ENCODE measurements at places on chromosomes 5 and 9.

DNA sequence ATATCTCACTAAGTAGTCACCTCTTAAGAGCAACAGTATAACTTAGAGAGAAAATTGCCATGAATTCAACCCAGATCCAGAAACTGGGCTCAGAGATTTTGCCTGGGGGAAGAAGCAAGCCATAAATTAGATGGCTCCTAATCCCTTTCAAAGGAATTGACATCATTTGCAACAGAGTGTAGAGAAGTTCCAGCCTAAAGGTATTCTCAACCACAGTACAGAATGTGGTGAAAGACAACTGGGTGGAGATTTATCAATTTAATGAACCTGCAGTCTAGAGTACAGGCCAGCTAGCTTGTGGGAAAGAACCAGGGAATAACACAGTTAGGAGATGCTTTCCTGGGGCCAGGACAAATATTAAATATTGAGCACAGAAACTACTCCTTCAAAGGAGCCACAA is 39.6 kb downstream of the CDKL3 start:
- no peak for DNase-seq

- no peak for DNase-seq
Observed at GRCh38 chr5:34841816-34842215, 2.9 kb downstream of the TTC23L start.

GRCh38 chr5:39309534-39309933 is 54.8 kb downstream of the C9 start:
- no peak for DNase-seq

- DNase-seq, result no peak
Observed at GRCh38 chr9:131060900-131061630, 35.3 kb upstream of the AIF1L start.

GRCh38 chr5:69010476-69010875 is 83.3 kb upstream of the SLC30A5 start:
- no peak for DNase-seq

GRCh38 chr9:95989297-95989696 is 113.8 kb downstream of the ERCC6L2 start:
- DNase-seq, result no peak

DNA sequence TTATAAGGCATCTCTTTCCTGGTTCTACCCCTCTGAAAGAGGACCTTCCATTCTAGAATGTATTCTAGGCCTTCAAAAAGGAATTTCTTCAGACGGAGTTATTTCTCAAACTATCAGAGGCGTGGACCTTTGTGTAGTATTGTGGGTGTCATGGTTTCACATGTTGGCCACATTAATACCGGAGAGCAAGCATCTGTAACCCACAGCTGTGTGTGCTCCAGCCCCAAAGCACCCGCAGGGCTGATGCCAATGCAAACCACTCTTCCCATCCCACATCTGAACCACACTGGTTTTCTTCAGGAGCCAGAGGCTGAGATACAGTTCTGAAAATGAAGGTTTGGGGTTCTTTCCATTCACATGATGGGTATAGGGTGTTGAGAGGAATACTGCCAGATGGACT is 127.1 kb downstream of the BNC2 start:
- no peak for DNase-seq

DNA sequence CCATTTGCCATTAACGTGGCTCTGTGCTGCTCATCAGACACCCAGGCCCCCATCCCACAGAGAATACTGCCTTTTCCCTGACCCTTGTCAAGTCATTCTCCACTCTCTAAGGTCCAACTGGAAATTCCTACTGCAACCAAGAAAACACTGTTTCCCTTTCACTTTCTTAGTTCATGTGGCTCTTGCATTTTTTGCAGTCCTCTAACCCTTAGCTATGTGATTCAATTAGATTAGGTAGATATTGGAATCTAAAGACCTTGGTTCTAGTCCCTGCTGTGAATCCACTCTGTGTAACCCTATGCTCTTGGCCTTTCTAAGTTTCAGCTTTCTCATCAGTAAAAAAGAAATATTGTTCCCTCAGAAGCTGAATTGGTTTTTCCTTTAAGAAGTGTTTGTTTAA is 649.4 kb downstream of the CCDC171 start:
- DNase-seq, result no peak

GRCh38 chr9:30932226-30932625 is 1452.2 kb upstream of the ACO1 start:
- no peak for DNase-seq

DNA sequence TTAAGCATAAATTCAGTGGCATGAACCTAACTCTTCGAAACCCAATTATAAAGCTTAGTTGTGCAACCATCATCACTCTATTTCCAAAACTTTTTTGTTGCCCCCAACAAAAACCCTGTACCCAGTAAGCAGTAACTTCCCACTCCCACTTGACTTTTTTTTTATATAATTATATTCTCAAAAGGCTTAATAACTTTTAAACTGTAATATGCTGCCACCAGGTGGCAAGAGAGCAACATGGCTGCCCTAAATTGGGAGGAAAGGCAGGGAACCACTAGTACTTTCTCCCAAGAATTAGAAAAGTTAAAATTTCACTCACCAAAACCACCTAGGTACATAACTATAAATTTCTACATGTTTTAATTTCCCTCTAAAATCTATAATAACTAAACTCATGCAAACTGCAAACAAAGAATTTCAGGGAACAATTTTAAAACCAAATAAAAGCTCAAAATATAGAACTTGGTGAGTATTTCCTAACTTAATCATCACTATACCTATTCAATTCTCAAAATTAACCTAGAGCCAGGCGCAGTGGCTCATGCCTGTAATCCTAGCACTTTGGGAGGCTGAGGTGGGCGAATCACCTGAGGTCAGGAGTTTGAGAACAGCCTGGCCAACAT is 50.2 kb upstream of the RNF38 start:
- no peak for DNase-seq

- no peak for DNase-seq
Observed at GRCh38 chr9:102779356-102779755, 215.8 kb upstream of the CYLC2 start.

DNA sequence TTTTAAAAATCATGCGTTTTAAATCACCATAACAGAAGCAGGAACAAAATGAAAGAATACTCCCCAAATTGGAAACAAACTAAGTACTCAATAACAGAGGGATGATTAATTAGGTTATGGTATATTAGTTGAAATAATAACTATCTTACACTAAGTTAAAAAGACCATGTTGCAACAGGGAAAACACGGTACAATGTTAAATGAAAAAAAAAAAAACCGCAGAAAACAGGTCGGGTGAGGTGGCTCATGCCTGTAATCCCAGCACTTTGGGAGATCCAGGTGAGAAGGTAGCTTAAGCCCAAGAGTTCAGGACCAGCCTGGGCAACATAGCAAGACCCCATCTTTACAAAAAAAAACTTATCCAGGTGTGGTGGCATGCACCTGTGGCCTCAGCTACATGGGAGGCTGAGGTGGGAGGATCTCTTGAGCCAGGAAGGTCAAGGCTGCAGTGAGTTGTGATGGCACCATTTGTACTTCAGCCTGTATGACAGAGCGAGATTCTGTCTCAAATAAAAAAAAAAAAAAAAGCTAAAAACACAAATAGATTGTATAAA is 2.4 kb upstream of the PTPN3 start:
- DNase-seq, result no peak

GRCh38 chr5:170597109-170597751 is 93.4 kb downstream of the KCNIP1 start:
- no peak for DNase-seq

DNA sequence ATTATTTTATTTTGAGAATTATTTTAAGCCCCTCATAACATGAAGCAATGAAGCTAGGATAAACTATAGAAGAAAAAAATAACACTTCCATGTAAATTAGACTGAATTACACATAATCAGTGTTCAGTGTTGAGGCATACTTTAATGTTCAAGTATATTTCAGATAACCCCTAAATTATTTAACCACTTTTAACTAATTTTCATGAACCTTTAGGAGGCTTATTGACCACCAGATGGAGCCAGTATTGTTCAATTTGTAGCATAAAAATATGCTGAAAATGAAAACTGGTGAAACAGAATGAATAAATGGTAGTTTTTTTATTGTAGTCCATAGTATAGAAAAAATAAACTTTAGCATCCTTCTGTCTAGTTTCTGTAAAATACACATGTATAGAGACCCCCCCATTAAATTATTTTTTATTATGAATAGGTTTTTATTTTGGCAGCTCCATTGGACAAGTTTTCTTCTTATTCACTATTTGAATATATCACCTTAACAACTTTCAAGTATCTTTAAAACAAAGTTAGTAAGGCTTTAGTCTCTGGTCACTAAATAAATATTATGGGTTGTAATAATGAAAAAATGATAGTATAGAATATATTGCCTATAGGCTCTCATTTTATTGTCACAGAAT is 190.1 kb downstream of the CWC27 start:
- DNase-seq, result no peak

- no peak for DNase-seq
Observed at GRCh38 chr9:105141146-105141975, 103.1 kb upstream of the SLC44A1 start.

DNA sequence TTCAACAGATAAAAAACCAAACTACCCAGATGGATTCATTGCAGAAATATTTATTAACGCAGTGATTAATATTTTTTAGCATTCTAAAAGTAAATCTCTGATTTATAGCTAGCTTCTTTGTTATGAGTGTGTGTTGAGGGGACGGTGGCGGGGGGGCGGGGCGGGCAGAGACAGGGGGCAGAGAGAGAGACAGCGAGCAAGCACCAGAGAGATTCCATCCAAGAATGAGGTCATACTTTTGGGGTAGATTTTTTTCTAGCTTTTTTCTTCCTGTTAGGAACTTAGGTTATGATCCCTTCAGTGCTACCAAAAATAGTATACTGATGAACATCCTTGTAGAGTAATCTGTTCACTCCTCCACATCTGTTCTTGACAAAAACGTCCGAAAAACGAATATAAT is 500 bp upstream of the ZNF883 start:
- no peak for DNase-seq

DNA sequence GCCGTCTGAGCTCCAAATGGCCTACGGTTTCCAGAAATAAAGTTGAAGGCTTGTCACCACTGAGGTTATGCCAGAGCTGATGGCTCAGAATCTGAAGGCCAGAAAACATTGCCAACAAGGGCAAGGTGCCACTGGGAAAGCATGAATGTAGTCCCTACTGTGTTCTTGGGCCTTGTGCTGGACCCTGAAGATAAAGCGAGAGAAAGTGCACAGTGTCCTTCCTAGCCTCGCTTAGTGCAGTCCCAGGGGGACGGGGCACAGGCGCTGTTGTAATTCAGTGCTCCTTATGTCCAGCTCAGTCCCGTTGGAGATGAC is 84.5 kb downstream of the NDFIP1 start:
- DNase-seq, result no peak

GRCh38 chr5:58346041-58346440 is 113.8 kb downstream of the PLK2 start:
- no peak for DNase-seq

GRCh38 chr5:95350631-95351030 is 40.5 kb upstream of the FAM81B start:
- no peak for DNase-seq

GRCh38 chr5:68214482-68215207 is 911 bp upstream of the PIK3R1 start:
- no peak for DNase-seq

DNA sequence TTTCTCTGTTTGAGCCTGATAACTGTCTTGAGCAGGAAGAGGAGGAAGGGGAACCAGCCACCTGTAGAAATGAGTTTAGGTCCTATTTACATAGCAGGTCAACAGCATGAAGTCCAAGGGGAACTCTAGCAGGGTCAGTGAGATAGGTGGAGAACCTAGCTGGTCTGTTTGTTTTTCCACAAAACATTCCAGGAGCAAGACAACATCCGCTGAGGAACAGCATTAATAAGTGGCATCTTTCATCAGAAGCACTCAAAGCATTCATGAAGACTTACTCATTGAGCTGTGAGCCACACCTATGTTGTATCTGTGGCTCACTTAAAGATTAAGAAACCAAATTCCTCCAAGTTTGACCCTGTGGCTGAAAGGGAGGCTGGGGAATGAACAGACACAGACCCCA is 115.9 kb downstream of the ACTBL2 start:
- DNase-seq, result no peak

- DNase-seq, result no peak
Observed at GRCh38 chr5:364497-364896, 43.0 kb downstream of the AHRR start.

DNA sequence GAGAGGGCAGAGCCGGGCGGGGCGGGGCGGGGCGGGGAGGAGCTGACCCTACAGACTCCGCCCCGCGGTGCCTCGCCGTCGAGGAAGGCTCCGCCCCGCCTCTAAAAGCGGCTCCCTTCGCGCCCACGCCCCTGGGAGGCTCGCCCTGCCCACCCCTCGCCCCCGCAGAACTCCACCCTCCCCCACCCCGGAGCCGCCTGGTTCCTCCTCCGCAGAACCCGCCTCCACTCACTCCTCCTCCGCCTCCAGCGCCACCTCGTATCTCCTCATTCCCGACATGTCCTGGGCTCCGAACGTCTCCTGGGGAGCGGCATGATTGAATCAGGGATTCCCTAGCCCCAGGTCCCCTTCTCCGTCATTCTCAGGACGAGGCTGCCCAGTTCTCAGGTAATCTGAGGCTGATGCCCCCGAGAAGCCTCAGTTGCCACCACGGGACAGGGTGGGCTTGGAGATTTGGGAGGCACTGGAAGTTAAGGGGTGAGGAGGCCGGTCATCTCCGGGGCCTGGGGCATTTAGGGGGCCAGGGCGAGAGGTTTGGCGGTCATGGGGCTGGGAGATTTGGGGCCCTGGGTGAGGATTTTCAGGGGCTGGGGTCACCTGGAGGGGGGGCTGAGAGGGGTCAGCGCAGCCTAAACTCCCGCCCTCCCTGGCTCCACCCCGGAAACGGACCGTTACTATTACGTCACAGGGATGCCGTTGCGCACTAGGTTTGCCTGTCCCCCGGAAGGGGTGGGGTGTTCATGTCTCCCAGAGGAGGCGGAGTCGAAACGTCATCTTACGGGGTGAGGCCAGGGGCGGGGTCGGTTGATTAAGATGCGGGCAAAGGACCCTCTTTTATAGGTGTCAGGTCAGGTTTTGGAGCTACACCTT is 3.2 kb upstream of the CCL27 start:
- peak; percentile 87 for DNase-seq

DNA sequence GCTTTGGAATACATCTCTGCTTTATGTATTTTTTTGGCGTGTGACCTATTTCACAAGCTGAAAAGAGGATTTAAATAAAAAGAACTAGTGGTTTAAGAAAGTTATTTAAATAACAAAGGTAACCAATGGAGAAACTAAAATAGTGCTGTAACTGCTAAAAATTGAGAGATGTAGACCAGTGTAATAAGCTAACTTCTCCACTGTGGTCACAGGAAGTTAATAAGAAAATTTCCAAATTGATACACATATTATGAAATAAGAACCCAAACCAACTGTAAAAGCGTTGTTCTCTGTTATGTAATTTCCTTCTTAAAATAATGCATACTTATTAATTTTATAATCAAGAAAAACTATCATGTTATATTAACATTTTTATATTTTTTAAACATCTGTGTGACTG is 29.1 kb upstream of the ZFAND5 start:
- no peak for DNase-seq

GRCh38 chr9:75414371-75415160 is 326.3 kb downstream of the OSTF1 start:
- no peak for DNase-seq

DNA sequence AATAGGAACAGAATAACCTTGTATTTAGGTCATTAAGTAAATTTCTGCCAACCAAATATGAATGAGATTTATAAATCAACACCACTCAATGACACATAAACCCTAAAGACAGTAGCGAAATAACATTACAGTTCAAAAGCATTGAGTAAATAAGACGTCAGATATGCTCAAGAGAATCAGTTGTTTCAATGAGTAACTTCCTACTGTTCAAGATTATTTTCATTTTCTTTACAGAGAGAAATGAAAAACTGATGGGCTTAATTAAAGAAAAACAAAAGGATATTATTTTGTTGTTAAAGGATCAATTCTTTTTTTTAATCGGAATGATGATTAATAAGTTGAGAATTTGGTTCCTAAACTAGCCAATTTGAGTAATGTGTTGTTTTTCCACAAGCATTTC is 150.1 kb downstream of the BNC2 start:
- DNase-seq, result no peak

All from stimulated activated CD8-positive, alpha-beta memory T cell treated with anti-CD3 and anti-CD28 coated beads, Interleukin-2, amount 100 ng/mL, for 1 hour (primary cell).